Hematopoietic multipotent progenitor cell treated with erythropoietin and hydrocortisone succinate and interleukin-3 and kit ligand, for 15 days (in vitro differentiated cells): ENCODE measurements at places on chromosomes 7 and 10.
A peak's percentile ranks its signal among the peaks of the same experiment; 100 is the strongest.

DNA sequence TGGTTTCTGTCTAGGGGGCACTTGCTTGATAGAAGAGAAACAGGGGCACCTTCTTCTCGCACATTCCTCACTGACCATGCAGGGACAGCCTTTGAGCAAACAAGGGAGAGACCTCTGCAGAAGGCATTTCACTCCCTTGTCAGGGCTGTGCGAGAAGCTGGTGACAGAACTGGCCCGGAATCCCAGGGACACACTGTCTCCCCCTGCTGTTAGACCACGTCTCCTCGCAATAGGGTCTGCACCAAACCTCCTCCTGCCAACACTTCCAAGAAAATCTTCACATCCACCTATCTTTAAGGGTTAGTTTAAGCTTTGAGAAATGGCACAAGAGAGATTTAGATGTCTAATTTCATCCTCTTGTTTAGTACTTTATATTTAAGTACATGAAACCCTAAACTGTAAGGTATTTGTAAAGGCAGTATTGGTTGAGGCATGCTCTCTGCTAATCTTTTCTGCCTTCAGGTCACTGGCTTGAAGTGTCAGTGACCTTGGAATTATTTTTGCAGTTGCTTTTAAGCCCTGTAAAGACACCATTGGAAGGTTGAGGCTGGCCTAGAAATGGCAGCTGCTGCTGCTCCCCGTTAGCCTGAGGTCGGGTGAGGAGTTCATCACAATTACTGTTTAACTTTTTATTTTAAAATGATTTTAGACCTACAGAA lies 37.0 kb downstream of the RBM20 start:
- no peak for DNase-seq

DNA sequence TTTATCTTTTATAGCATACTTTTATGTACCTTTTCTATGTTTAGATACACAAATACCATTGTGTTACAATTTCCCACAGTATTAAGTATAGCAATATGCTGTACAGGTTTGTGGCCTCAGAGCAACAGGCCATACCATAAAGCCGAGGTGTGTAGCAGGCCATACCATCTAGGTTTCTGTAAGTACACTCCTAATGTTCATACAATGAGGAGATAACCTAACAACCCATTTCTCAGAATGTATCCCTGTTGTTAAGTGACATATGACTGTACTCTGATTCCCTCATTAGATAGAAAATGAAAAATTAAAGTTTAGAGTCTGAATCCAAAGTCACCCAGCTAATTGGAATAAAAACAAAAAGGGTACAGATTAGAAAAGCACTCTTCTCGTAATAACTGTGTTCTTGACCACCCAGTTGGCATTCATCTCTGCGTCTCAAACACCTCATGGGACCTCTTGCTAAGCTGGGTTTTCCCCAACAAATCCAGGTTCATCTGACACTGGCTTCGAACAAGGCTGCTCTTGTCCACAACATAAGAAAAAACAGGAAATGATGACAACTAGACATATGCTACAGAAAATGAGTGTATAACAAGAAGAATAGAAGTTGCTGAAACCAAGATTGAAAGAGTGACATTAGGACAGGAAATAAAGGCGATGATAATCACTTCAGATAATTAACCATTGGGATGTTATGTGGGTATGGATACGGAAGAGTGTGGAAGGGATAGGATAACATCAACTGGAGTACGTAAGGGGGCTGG lies 1.4 kb downstream of the NDUFB8 start:
- DNase-seq: no peak

GRCh38 chr7:129480674-129481363 lies 21.5 kb upstream of the SMKR1 start:
- no peak for DNase-seq

DNA sequence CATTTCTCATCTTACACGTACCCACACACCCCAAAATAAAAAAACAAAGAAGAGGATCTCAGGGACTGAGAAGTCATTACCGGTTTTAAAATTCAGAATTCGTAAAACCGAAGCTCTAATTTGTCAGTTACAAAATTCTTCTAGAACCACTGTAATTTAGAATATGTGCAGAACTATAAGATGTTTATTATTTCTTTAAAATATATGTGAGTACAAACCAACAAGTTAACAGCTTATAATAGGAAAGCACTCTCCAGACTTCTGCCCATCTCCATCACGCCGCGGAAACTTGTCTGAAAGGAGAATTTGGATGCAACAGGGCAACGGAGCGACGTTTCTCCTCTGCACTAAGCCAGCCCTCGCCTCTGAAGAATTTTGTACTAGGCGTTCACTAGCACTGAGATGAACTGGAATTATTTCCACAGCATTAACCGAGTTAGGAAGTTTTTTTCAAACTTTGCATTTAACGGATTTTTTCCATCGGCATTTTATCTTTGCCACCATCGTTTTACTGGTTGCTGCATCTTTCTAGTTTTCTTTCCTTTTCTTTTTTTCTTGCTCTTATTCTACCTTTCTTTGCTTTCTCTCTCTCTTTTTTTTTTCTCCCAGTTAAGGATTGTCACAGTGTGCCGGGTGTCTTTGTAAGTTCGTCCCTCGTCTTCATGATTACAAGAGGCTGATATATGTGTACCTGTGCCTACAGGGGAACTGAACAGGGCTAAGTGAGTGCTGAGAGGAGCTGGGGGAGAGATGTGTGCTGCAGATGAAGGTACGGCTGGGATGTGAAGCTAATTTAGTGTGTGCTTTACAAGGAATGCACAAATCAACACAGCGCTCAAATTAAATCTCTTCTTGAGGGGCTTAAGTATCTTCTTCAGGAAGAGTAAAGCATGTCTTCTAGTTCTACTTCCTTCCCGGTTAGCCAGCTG lies 295.9 kb upstream of the NFE2L3 start:
- DNase-seq: no peak

DNA sequence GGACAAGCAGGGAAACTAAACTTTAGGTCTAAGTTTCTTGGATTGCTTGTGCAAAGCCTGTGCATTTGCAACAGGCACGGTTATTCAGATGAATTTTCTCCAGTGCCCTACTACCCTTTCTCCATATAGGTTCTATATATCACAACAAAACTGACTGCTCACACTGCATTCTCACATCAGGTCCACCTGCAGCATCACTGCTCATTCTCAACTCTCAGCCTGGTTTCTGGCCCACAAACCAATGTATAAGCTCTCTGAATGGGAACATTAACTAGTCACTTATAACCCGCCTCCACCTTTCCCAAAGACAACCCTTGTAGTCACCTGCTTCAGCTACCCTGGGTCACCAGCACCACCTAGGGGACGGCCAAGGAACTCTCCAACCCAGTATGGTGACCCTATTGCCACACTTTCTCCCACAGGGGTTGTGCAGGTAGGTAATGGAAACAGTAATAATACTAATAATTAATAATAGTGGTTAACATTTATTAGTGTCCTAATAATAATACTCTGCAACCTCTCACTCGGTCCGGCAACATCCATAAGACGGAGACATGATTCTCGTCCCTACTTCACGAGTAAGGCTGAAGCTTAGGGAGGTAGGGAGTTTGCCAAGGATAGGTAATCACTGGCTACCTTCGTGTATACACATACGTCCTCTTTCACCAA lies 97.3 kb downstream of the CLEC2L start:
- peak; percentile 42 for DNase-seq

- no peak for DNase-seq
These were observed 342.6 kb upstream of the LRGUK start for GRCh38 chr7:133784486-133785001.

DNA sequence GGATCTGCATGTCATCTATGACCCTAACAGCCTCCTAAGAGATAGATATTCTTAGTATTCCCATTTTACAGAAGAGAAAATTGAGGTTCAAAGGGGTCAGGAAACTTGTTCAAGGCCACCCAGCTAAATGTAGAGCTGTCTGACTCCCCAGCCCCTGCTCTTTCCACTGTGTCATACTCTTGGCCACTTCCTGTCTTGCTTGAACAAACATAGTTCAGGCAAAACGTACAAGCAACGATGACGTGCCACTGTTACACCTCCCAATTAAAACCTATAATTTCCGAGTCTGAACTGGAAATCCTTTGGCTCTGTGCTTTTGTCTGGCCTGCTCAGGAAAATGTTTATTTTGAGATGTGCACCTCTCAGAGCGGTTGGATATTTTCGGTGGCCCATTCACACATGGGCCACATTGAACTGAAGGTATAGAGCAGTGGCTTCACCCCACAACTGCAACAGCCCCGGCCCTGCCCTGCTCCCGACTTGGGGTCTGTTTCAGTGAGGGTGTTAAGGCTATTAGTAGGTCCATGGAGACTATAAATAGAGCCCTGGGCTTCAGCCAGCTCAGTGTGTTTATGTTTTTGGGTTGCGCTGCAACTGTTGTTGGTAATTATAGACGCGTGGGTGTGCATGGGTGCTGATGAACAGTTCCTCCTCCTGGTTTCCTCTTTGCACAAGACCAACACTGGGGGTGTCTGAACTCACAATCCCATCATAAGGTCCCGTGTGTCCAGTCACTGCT lies 172.3 kb upstream of the ADO start:
- DNase-seq: no peak

DNA sequence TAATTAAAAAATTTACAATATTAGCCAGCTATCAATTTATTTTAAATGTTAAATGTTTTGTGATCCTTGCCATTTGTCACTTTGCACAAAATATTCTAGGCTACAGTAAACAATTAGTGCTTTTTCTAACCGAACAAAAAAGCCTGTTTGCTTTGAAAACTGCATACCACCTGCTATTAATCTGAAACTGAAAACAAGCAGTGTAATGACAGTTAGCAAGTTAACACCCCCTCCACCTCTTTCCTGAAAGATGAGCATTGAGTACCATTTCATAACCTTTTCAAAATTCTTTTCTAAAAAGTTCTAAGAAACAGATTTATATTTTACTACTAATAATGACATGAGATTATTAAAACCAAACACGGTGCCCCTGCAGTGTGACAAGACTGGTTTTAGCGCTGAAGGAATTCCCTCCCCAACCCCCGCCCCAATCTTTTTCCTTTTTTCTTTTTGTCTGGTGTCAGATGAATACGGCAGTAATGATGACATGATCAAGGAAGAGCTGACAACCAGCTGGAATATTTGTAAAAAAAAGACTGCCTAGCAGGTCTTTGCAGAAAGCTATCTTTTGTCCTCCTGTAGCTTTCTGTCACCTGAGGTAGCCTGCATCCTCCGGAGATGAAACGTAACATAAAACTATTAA lies 175.6 kb downstream of the CHCHD3 start:
- no peak for DNase-seq

DNA sequence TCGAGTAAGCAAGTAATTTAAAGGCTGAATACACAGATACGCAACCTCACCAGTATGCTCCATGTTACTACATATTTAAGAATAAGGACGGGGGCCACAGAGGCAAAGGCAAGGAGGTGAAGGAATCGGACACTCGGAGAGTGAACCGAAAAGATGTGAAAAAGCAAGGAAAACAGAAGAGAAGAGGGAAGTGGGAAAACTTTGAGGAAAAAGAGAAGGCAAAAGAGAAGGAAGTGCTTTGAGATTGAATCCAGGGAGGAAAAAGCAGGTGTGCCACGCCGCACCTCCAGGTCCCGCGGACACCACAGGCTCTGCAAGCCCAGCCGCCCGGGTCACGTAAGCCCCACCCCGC lies 367 bp upstream of the AVL9 start:
- no peak for DNase-seq
